ENCODE measurements at places on chromosomes 4 and X.

- DNase-seq = no peak
These were observed 3.7 kb upstream of the HDAC8 start for GRCh38 chrX:72576141-72576894.

GRCh38 chr4:72767618-72768302 is 198.7 kb upstream of the ADAMTS3 start:
- no peak for DNase-seq

DNA sequence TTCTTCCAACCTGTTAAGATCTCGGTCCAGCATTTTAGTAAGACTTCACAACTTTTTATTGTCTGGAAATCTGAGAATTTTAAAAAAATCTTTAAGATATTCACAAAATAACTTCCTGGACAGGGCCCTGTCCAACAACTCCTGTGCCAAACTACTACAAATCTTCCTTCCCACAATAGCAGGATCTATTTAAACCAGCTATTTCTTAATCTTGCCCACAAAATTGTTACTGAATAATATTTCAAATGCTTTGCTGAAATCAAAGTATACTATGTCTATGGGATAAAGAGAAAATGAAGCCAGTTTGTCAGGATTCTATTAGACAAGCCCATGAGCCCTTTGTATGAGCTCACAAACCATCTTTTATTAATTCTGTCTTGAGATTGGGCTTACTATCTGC is 104.1 kb upstream of the DDIT4L start:
- DNase-seq = no peak

DNA sequence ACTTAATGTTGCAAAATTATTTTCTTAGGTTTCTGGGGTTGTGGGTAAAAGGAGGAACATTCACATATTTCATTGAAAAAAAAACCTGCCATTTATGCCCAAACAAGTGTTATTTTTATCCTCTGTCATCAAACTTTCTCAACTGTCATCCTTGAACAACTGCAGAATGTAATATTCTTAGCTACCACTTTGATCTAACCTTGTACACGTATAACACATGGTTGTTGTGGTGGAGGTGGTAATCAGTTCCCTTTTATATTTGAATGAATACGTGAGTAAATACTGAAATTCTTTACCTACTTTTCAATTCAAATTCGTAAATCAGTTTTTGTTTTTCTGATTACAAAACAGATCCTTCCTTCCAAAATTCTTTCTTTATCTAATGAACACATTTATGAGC is 3.8 kb upstream of the AMMECR1 start:
- no peak for DNase-seq

- DNase-seq = no peak
These were observed 2.0 kb upstream of the PROM1 start for GRCh38 chr4:16085822-16086221.

DNA sequence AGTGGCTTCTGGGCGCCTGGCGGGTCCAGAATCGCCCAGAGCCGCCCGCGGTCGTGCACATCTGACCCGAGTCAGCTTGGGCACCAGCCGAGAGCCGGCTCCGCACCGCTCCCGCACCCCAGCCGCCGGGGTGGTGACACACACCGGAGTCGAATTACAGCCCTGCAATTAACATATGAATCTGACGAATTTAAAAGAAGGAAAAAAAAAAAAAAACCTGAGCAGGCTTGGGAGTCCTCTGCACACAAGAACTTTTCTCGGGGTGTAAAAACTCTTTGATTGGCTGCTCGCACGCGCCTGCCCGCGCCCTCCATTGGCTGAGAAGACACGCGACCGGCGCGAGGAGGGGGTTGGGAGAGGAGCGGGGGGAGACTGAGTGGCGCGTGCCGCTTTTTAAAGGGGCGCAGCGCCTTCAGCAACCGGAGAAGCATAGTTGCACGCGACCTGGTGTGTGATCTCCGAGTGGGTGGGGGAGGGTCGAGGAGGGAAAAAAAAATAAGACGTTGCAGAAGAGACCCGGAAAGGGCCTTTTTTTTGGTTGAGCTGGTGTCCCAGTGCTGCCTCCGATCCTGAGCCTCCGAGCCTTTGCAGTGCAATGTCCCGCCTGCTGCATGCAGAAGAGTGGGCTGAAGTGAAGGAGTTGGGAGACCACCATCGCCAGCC is at the start of gene ATOH1:
TSS of gene ATOH1 (plus strand) at position 422 of the 663 bp plus-strand sequence. CDS start at position 596, 174 bp downstream.
- no peak for DNase-seq
